HuH-7.5 (cell line): ENCODE measurements at places on chromosomes 4 and X.
A peak's percentile ranks its signal among the peaks of the same experiment; 100 is the strongest.

GRCh38 chr4:150986085-150986484, 29.0 kb downstream of the LRBA start:
- no peak for DNase-seq

GRCh38 chr4:176209535-176209934, 14.2 kb upstream of the SPATA4 start:
- no peak for DNase-seq

DNA sequence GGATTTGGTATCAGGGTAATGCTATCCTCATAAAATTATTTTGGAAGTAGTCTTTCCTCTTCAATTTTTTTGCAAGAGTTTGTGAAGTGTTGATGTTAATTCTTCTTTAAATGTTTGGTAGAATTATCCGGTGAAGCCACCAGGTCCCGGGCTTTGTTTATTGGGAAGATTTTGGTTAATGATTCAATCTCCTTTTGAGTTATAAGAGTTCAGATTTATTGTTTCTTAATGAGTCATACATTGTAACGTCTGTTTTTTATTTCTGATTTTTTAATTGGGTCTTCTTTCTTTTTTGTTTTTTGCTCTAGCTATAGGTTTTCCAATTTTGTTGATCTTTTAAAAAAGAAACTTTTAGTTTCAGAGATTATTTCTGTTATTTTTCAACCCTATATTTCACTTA, 412.3 kb downstream of the PDGFC start:
- no peak for DNase-seq

GRCh38 chr4:110778521-110778920, 155.6 kb upstream of the PITX2 start:
- no peak for DNase-seq

GRCh38 chr4:177308125-177308524, 1.5 kb upstream of the NEIL3 start:
- no peak for DNase-seq

GRCh38 chr4:167218022-167218608, 16.2 kb downstream of the SPOCK3 start:
- DNase-seq, result no peak

GRCh38 chr4:114163051-114163450, 183.6 kb upstream of the ARSJ start:
- DNase-seq, result no peak

DNA sequence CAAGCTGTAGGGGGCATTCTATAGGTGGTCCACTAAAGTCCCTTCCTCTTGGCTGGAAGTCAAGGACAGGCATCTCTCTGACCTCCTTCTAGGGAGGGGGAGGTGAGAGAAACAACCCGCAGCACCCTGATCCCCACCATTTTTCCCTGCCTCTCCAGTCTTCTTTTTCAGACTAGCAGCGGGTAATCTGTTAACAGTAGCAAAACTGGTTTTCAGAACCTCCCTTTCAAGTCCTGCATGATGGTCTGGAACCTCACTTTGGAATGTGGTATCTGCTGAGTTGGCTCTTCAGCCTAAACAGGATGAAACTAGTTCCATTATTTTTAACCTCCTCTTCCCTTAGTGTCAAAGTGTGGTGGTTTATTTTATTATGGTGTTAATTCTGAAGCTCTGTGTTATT, 196.0 kb downstream of the NWD2 start:
- no peak for DNase-seq

- no peak for DNase-seq
Measured at GRCh38 chrX:18461431-18461830, 36.0 kb downstream of the CDKL5 start.

- DNase-seq, result no peak
Measured at GRCh38 chr4:170446782-170447181, 357.0 kb upstream of the AADAT start.

GRCh38 chrX:97863261-97863660, 979.6 kb downstream of the RPA4 start:
- no peak for DNase-seq

DNA sequence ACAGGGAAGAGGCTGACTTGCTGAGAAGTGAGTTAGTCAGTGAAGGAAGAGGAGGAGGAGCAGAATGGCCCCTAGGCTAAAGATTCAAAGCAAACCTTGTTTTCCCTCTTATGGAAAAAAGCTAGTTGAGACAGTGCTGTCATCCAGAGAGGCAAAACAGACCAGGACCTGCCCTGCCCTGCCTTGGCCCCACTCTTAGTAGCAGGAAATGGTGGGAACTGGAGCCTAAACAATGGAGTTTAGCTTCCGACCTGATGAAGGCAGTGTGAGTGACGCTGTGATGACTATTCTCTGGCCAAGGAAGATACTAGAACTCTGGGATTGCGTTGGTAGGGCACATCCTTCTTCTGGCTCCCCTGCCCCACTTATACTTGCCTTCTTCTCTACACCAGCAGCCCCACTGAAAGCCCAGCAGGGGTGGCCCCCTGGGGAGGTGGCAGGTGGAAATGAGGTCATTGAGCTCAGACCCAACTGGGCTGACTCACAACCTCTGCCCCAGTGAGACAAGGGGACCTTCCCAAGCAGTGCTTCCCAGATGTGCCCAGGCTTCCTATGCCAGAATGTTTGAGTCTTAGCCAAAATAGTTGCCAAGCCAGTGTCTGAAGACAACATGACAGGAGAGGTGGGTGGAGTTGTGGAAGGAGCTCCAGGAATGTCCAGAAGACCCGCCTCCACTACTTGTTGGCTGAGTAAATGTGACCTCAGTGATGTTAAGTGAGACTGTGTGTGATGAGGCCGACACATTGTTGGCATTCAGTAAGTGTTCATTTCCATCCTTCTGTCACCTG, 38.8 kb downstream of the MSN start:
- DNase-seq, result no peak

DNA sequence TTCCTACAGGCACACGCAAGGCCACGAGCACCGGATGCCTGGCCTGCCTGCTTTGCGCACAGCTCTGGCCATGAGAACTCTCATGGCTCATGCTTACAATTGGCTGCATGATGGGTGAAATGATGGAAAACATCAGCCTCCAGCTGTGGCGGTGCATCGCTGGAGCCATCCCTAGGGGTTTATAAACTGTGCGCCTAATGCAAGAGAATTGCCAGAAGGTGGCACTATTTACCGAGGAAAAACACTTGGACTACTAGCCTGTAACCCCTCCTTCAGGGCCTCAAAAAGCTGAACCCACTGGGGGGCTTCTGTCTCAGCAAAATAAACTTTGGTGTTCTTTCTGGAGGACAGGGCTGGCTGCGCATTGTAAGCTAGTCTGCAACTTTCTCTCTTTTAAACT, 51.9 kb downstream of the PHKA2 start:
- DNase-seq, result no peak

DNA sequence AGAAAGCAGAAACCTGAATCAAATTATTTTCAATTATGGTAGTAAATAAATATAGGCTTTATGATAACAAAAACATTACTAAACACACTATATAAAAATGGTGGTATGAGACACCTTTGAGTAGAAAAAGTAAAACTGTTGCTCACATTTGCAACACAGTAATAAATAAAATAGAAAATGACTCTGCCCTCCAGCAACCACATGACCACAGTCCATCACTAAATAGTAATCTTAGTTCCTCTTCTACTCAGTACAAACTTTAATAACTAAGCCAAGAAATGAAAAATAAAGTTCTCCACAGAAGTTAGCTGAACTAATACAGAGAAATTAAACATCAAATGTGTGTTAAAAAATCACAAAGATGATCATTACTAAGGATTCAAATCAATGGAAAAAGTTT, 108.5 kb downstream of the ADGRA3 start:
- no peak for DNase-seq

GRCh38 chr4:5069901-5070300, 18.6 kb downstream of the STK32B start:
- DNase-seq, result no peak

- no peak for DNase-seq
Measured at GRCh38 chr4:104986306-104986705, 160.4 kb upstream of the TET2 start.

- DNase-seq, result no peak
Measured at GRCh38 chr4:113560579-113560978, 201.0 kb downstream of the CAMK2D start.

- DNase-seq, result no peak
Measured at GRCh38 chrX:150446151-150446550, 83.0 kb downstream of the MAMLD1 start.

DNA sequence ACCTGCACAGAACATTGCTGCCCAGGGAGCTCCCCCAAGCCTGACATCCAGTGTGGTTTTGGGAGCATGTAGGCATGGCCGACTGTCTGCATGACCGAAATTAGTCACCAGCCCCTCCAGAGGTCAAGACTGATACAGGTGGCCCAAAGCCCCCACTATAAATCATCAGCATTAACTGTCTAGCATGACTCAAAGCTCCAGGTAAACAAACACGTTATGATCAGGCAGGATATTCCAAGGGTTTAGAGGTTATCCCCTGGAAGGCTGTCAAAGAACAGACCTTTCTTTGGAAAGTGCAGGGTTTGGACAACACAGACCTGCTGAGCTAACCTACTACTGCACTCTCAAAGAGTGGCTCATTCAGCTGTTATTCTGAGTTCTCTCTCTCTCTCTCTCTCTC, 2.1 kb upstream of the FAM9A start:
- no peak for DNase-seq

DNA sequence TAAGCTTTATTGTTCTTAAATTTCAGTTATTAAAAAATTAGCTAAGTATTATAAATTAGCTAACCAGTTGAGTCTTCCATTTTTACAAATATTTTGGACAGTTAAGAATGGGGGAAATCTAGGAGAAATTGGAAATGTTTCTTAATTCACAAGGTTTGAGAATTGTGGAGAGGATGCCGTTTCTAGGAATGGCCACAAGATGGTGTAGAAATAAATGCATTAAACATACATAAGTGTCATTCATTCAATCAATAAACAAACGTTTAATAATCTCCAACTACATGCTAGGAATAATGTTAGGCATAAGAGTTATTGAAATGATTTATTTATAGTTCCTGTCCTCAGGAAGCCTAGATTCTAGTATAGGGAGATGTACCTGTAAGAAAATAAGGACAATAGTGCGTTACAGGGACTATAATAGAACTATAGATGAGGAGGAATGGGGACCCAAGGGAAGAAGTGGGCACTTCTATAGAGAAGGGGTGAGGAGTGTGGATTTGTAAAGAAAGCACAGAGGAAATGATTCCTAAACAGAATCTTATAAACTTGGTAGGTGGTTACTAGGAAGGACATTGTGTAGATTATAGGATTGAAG, 195.7 kb upstream of the ANK2 start:
- no peak for DNase-seq

DNA sequence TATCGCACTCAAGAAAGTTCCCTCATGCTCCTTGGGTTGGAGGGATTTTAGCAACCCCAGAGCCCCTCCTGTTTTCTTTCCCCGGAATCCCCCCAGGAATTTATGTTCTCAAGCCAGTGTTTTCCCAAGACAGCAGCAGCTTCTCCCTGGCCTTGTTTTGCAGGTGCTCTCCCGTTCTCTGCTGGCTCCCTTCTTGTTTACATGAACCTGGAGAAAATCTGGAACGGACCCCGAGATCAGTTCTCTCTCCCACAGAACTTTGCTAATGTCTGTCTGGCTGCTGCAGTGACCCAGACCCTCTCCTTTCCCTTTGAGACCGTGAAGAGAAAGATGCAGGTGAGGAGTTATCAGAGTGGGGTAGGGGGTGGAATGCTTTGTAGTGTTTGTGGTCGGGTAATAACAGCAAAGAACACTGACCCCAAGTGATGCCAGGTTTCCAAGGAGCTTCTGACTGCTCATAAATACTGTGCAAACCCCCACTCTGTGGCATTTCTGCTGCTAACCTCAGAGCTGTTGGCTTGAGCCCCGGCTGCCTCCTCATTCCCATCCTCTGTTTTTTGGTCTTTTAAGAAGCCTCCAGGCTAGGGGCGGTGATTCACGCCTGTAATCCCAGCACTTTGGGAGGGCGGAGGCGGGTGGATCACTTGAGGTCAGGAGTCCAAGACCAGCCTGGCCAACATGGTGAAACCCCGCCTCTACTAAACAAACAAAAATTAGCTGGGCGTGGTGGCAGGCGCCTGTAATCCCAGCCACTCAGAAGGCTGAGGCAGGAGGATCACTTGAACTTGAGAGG, 11.1 kb downstream of the SLC25A43 start:
- DNase-seq, result no peak

GRCh38 chrX:86507331-86507730, 359.1 kb downstream of the DACH2 start:
- no peak for DNase-seq

DNA sequence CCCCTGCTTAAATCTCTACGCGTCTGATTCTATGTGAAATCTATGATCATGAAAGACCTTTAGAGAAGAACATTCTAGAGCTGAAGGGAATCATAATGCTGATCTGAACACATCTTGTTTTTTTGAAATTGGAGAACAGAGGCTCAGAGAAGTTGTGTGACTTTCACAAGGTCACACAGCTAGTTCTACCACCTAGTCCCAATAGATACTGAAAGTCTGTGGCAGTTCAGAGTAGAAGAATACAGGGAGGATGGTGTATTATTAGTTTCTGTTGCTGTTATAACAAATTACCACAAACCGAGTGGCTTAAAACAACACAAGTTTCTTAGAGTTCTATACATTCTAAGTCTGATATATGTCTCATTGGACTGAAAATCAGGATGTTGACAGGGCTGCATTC, 14.5 kb downstream of the CYP2U1 start:
- DNase-seq, result no peak

GRCh38 chr4:139904406-139904805, 238.8 kb downstream of the MGST2 start:
- DNase-seq, result no peak

DNA sequence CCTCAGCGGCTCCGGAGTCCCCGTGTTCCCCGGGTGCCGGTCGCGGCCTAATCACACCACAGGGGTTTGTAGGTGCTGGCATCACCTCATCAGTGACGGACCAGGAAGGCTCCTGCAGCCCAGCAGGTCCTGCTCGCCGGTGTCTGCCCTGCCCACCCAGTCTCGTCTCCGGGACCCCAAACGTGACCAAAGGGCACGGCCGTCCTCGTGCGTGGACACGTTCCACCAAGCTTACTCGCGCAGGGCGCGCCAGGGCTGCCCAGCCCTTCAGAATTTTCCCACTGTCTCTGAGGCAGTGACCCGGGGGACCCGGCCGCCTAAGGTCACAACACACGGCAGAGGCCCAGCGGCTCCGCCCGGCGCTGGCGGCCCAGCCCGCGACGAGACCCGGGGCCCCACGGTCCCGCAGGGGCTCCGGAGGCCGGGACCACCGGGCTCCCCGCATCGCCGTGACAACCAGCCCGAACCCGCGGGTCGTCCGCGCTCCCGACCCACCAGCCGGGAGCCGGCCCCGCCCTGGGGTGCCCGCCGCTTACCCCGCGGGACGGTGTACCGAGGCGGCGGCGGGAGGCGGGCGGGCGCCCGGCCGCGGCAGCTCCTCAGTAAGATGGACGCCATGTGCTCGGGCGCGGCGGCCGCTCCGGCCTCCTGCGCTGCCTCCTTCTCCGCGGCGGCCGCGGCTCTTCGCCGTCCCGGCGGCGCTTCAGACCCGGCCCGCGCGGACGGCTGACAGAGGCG, 454 bp downstream of the LETM1 start:
- DNase-seq, result peak; percentile 53

- DNase-seq, result no peak
Measured at GRCh38 chrX:22575161-22575845, 302.6 kb downstream of the CBLL2 start.

DNA sequence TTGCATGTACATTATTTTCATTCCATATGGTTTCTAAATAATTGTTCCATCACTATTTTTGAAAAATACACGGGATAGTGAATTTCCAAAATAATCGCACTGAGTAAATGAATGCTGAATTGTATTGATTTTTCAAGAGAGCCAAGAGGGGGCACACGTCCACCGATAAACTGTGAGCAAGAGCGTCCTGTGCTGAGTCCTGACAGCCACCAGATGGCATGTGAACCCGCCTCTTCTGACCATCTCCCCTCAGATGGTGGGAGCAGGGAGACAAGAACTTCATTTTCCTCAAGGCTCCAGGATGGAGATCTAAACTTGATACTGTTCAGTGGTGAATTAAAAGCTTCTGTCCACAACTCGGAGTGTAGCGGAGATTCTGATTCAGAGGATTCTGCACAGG, 30.6 kb upstream of the IL9R start:
- DNase-seq, result peak; percentile 9
